Spinal cord (tissue), 10 donors: ENCODE measurements at places on chromosomes 16 and 17. TPM values are rescaled to one million over a fixed set of nuclear protein-coding genes. Genes with fewer than 3 reads are reported as not detected.

Gene SPPL2C
- 0.10 TPM for total RNA-seq

Gene CFAP119
- total RNA-seq, result 11.2 TPM

Gene TBC1D3E
- total RNA-seq, result not detected

Gene MVP
- total RNA-seq, result 20.3 TPM

Gene SHBG
- 0.20 TPM for total RNA-seq

Gene KRTAP4-5
- not detected for total RNA-seq

Gene CDH1
- total RNA-seq, result 35.0 TPM

Gene TMEM132E
- 6.2 TPM for total RNA-seq

Gene SLC9A5
- total RNA-seq, result 1.4 TPM

Gene CDH11
- 179 TPM for total RNA-seq

Gene TP53TG3
- total RNA-seq, result not detected

Gene TBC1D3I
- total RNA-seq, result not detected

Gene KRT14
- total RNA-seq, result 4.9 TPM

Gene MC1R
- total RNA-seq, result 3.4 TPM

Gene KRT34
- total RNA-seq, result not detected

Gene CPNE2
- total RNA-seq, result 58.5 TPM

Gene CNGB1
- total RNA-seq, result 2.1 TPM

Gene PERCC1
- total RNA-seq, result not detected

Gene NPIPA5
- total RNA-seq, result 21.6 TPM

Gene SPNS2
- total RNA-seq, result 18.0 TPM

Gene TRPV2
- 4.5 TPM for total RNA-seq

Gene MYH2
- 0.06 TPM for total RNA-seq

Gene KIF2B
- total RNA-seq, result not detected

Gene TBX6
- 0.99 TPM for total RNA-seq

Gene PYDC1
- 1.3 TPM for total RNA-seq

Gene ST3GAL2
- 25.3 TPM for total RNA-seq

Gene MT1H
- not detected for total RNA-seq

Gene TSNAXIP1
- total RNA-seq, result 4.3 TPM

Gene KRT24
- total RNA-seq, result not detected

Gene DNAI2
- 6.4 TPM for total RNA-seq

Gene KCNH6
- total RNA-seq, result 1.2 TPM

Gene MPP2
- total RNA-seq, result 12.1 TPM

Gene PHLPP2
- total RNA-seq, result 24.1 TPM

Gene HCRT
- not detected for total RNA-seq

Gene SLC13A2
- total RNA-seq, result not detected

Gene SECTM1
- 7.4 TPM for total RNA-seq

Gene KCNG4
- 0.06 TPM for total RNA-seq
